ENCODE measurements at places on chromosomes 12 and 14.
A peak's percentile ranks its signal among the peaks of the same experiment; 100 is the strongest.

DNA sequence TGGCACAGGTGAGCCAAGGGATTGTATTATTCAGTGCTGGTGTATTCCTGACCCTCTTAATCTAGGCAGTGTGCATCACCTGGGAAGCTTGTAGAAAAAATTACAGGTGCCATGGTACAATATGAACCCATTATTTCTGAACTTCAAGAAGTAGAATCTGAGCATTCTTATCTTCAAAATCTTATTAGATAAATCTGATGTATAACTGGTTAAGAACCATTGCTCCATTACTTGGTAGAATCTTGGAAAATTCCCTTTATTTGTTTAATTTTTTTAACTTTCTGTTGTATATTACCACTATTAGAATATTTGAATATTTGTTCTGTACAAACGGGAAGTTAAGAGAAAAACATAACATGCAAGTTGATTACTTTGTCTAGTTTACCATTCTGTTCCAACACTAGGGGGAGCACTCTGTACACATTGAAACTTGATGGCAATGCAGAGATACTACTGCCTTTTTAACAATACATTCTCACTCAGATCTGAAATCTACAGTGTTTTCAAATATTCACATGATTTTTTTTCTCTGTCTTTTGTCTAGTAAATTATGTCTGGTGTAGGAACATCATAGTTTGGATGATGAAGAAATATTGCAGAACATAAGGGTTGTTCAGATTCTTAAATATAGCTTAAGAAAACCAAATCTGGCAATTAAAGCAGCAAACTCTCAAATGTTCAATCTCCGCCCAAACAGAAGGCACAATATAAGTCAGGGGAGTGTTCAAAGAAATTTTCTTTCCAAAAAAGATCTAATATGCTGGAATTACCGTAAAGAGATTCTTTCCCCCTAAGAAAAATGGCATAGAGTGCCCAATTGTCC lies 196.6 kb downstream of the PCNX1 start:
- no peak for DNase-seq

DNA sequence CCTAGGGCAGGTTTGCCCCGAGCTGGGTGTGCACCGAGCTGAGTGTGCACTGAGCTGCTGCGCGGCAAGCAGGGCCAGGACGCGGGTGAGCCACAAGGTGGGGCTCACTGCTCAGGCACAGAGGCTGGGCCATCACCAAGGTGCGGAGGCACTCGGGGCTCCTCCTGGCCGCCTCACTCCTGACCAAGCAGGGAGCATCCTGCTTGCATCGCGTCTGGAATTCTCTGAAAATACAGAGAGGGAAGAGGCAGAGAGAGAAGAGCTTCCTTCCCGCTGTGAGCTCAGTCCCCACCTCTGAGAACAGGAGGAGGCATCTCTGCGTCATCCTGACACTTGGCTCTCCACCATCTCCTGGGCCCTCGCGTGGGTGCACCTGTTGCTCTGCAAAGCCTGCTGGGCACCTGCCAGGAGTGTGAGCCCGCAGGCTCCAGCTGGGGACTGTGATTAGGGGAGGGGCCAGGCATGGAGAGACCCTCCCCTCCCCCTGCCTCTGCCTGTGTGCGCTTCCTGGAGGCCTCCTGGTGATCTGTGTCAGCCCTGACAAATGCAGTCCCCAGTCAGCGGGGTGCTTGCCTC lies 116.3 kb downstream of the GLT1D1 start:
- DNase-seq = peak; percentile 37

- DNase-seq = no peak
Measured at GRCh38 chr12:118514297-118514696, 137.9 kb downstream of the SUDS3 start.

GRCh38 chr12:32536000-32536345 lies 136.6 kb downstream of the FGD4 start:
- DNase-seq = no peak

DNA sequence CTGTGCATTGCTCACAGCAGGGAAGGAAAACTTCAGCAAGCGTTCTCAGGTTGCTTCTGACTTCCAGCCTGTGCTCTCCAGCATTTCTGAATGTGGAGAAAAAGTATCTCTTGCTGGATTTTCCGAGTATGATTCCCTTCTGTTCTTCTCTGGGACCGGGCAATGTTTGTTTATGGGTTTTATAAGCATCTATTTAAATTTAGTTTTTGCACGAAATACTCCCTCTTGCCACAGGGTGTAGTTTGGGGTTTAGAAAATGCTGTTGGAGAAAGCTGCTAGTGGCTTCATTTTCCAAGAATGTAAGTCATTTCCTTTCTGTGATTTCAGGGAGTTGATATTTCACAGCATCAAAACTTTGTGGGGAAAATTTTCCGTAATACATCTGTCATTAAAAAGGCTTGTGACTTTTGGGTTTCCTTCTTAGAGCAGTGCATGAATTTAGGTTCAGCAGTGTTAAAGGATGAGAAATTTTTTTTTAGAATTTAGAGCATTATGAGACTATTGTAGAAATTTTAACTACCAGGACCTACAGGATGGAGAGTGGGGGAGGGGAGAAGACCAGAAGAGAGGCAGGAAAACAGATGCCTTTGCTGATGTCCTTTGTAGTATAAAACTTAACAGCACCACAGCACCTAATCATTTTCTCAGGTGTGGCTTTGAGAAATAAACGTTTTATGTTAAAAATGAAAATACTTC lies 1.5 kb downstream of the FRMD6 start:
- DNase-seq = no peak

GRCh38 chr14:68660495-68660894 lies 132.4 kb downstream of the ZFP36L1 start:
- no peak for DNase-seq

GRCh38 chr14:104345621-104346462 lies 207.5 kb downstream of the KIF26A start:
- DNase-seq = no peak

- no peak for DNase-seq
Measured at GRCh38 chr12:94922561-94922960, 80.9 kb downstream of the NDUFA12 start.

DNA sequence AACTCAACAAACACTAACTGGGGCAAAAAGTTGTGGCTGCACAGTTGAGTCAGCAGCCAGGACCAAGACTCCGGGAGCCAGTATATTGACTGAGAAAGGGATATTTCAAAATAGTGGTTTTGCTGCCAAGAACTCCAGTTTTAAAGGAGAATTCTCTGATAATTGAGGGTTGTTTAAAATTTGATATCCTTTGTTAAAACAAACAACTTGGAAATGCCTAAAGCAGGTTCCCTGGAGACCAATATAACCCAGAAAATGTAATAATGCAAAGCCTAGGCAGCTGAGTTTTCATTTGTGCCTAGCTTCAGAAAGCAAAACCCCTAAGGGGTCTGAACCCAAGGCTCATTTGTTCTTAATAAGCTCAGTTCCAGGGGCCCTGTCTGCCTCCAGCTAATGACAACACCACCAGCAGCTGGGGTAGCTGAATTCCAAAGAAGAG lies 311.7 kb upstream of the CCDC196 start:
- DNase-seq = no peak

DNA sequence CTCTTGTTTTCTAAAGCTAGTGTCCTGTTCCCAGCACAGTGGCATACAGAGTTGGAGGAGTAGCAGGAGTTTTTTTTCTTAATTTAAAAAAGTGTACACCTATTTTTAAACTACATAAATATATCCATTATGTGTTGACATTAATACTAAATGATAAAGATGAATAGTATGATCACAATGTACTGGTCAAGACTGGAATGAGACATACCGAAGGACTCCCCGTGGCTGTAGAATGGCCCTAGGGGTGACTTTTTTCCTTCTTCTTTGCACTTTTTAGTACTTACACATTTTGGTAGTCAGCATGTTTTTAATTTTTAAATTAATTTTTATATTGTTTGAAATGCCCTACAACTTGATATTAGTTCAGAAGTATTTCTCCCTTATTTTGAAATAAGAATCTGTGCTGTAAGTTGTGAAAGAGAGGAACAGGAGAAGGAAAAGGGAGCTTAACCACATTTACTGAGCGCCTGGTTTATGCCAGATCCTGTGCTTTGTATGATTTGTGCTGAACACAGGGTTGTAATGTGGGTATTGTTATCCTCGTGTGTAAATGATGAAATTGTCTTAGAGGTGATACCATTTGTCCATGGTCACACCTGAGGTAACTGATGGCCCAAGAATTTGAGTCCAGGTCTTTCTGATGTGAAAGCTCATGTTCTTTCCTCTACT lies 136.5 kb downstream of the TGFB3 start:
- DNase-seq = no peak

DNA sequence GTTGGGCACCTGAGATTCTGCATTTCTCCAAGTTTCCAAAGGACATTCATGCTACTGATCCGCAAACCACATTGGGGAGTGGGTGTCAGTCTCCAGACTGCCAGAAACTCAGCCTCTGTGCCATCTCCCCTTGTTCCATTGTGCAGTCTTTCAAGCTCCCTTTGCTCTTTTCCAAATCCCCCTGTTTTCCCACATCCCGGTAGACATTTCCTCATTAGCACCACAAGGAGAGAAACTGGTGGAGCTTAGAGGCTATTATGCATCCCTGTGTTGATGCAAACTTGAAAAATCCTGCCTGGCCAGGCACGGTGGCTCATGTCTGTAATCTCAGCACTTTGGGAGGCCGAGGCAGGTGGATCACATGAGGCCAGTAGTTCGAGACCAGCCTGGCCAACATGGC lies 10.7 kb downstream of the CCDC63 start:
- no peak for DNase-seq

DNA sequence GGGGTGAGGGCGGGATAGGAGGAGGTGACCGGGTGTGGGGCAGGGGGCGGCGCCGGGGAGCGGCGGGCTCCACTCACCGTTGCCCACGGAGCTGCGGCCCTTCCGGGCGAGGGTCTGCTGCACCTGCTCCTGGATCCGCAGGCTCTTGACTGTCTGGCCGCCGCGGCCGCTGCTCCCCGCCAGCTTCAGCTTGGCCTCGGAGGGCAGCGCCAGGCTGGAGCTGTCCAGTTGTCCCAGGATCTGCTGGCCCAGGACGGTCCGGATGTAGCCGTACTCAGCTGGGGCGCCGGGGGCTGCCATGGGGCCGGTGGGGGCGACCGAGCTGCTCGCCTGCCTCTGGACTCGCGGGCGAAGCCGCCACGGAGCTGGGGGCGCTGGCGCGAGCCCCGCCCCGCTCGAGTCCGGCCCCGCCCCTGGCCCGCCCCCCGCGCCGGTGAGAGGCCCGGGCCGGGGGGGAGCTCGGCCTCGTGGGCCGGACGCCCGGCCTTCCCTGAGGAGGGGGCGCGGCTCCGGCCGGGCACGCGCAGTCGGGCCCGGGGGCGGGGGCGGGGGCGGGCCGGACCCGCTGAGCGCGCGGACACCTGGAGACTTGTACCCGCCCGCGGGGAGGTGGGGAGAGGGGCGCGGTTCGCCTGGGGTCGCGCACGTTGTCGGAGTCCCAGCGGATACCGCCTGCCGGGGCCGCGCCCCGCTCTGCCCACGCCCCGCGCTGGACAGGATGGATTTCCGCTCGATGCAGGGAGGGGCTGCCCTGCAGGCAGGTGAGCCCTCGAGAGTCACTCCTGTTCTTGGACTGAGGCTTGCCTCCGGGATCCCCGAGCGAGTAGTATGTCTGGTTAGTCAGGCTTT lies at the start of gene PKP2:
Gene PKP2, minus strand, starts transcription at position 346 of the 849 bp plus-strand sequence. Its CDS starts 46 bp downstream, at position 300.
- DNase-seq = peak; percentile 86

DNA sequence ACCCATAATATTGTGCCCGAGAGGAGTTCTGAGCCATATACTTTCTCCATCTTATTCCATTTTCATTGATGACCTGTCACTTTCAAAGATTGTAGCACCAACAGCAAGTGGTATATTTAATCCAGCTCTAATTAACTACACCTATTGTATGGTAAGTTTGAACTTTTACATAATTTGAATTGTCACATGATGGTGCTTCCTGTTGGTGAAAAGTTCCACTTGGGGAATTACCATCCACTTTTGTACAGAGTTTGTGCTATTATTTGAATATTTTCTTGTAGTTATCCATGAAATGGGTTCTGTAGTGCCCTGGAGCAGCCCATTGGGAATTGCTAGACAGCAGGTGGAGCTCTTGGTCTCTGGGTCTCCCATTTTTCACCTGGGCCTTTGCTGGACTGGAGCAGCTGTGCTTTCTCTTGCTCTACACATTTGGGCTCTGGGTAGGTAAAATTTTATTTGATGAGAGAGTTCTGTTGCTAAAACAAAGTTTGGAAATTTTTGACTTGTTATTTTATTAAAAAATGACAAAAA lies 3.0 kb downstream of the SMCO3 start:
- DNase-seq = peak; percentile 21

GRCh38 chr12:86721713-86722397 lies 465.7 kb upstream of the MGAT4C start:
- DNase-seq = no peak

Data from mucosa of gallbladder (tissue), 1 donor.